ENCODE measurements at places on chromosomes 12 and 14. TPM values are rescaled to one million over a fixed set of nuclear protein-coding genes. Genes with fewer than 3 reads are reported as not detected.
A peak's percentile ranks its signal among the peaks of the same experiment; 100 is the strongest.

GRCh38 chr14:103488960-103489359 is 33.7 kb downstream of the CKB start:
- H3K27me3 ChIP-seq: no peaks in the 10 kb centered on the region
- no peaks in the 10 kb centered on the region for H3K4me1 ChIP-seq
- DNase-seq: no peak
- H3K36me3 ChIP-seq: no peaks in the 10 kb centered on the region
- H3K27ac ChIP-seq: no peak overlapping the region
- no peak overlapping the region for H3K4me3 ChIP-seq

DNA sequence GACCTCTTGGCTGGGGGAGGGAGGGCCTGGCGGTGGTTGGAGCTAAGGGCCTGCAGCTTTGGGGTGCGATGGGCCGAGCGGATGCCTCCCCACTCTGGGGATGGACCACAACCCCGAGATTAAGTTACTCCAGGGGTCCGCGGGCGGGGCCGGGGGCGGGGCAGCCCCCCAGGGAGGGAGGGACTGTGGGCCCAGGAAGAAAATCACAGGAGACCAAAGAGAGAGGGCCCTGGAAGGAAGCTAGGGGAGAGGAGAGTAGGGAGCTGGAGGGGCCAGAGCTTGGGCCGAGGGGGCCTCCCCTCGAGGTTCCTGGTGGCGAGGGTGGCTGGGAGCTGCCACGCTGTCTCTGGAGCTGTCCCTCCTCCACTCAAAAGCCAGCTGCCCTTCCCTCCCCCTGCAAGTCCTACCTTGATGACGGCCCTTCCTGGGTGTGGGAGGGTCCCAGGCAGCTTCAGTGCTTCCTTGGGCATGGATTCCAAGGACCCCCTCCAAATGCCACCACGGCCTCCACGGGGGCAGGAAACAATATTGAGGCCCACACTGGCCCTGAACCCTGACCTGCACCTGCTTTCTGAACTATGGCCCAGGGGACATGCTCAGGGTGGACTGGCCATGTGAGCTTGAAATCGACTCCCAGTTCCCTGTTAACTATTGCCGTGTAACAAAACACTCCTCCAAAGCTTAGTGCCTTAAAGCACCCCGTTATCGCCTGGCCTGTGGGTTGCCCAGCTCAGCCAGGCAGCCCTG is 610 bp upstream of the NUDT14 start:
- H3K27ac ChIP-seq: no peak overlapping the region
- no peak for DNase-seq
- H3K4me1 ChIP-seq: no peaks in the 10 kb centered on the region
- no peaks in the 10 kb centered on the region for H3K36me3 ChIP-seq

RNASE3 gene
- total RNA-seq: not detected

GRCh38 chr14:69226736-69227135 is 33.2 kb upstream of the GALNT16 start:
- no peak for DNase-seq
- no peak overlapping the region for H3K4me3 ChIP-seq
- H3K27ac ChIP-seq: no peak overlapping the region
- no peaks in the 10 kb centered on the region for H3K4me1 ChIP-seq

DNA sequence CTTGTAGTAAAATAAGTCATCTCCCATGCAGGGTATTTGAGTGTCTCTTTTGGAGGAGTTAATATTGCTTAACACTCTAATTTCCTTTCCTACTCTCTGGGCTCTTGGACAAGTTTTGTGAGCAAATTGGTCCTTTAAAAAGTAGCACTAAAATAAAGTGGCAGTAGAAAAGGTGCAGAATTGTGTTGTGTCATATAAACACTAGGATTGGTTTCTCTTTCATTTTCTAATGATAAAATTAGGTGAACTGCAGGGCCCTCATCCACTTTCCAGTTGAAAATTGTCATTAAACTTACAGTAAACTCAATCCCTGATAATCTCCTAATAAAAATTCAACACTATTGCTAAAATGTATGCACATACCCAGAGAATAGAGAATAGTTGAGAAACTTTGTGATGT is 42.6 kb upstream of the REP15 start:
- no peaks in the 10 kb centered on the region for H3K27me3 ChIP-seq
- H3K36me3 ChIP-seq: no peaks in the 10 kb centered on the region
- H3K4me3 ChIP-seq: no peak overlapping the region
- no peaks in the 10 kb centered on the region for H3K4me1 ChIP-seq

GRCh38 chr12:91110311-91110924 is 876 bp downstream of the LUM start:
- DNase-seq: no peak
- H3K27me3 ChIP-seq: no peaks in the 10 kb centered on the region
- no peak overlapping the region for H3K4me3 ChIP-seq
- no peaks in the 10 kb centered on the region for H3K4me1 ChIP-seq
- H3K27ac ChIP-seq: no peak overlapping the region

DNA sequence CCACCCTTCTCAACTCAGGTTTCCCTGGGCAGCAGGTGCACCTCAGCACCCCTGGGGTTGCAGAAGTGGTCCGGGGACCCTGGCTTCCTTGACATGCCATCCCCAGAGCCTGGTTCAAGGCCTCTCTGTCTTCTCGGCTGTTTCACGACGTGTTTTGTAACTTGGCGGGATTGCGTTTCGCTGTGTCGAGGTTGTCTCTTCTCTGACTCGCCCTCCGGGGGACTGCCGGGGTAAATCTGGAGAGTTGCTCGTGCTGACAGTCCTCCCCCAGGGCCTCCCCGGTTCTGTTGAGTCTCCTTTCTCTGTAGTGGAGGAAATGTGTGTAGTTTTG is 25.6 kb downstream of the MEG3 start:
- peaks cover 4% of the 10 kb centered on the region for H3K4me1 ChIP-seq
- DNase-seq: no peak
- no peaks in the 10 kb centered on the region for H3K27me3 ChIP-seq

DNA sequence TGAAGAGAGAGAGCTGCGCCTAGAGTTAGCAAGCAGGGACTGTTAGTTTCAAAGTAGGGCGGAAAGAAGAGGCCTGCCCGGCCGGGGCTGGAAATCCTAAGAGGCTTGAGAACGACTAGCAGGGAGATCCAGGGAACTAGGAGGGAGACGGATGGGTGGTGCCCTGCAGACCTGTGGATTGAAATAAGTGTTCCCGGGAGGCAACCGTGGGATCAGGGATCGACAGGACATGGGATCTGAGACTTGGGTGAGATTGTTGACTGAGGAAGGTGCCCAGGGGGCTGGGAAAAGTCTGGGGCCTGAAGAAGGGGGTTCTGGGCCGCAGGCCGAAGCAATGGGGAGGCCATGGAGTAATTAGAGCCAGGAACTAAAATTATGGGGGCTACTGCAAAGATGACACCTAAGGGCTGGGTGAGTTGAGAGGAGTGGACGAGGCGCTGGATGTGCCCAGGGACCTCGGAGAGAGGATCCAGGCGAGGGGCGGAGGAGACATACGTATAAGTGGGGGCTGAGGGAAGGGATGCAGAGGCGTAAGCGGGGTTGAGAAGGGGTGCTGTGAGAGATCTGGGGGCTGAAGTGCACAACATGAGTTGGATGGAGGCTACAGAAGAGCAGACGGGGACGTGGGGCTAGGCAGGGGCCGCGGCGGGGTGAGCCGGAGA is 635 bp downstream of the LTA4H start:
- H3K27ac ChIP-seq: peak overlapping the region; percentile 88
- H3K27me3 ChIP-seq: no peaks in the 10 kb centered on the region
- peak overlapping the region; percentile 89 for H3K4me3 ChIP-seq

GRCh38 chr12:109014984-109015765 is 5.7 kb downstream of the SVOP start:
- no peaks in the 10 kb centered on the region for H3K36me3 ChIP-seq
- no peak overlapping the region for H3K27ac ChIP-seq
- DNase-seq: no peak
